ENCODE measurements at places on chromosomes 7 and 10. TPM values are rescaled to one million over a fixed set of nuclear protein-coding genes. Genes with fewer than 3 reads are reported as not detected.
A peak's percentile ranks its signal among the peaks of the same experiment; 100 is the strongest.

DNA sequence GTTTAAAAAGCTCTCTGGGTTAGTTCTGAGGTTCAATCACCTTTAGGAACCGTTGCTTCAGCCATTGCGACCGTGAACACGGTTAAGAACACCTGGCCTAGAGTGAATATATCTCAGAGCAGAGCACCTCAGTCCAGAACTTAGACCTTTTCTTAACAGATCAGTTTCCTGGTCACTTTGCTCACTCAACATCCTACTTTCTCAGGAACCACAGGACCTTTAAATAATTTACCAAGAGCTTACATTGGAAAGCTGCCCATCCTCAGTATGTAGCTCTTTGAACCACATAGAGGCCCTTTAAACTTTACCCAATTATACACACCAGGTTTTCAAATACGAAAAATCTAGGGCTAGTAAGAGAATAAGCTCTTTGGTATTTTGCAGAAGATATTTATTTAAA lies 153.2 kb downstream of the NRBF2 start:
- DNase-seq, result no peak

DNA sequence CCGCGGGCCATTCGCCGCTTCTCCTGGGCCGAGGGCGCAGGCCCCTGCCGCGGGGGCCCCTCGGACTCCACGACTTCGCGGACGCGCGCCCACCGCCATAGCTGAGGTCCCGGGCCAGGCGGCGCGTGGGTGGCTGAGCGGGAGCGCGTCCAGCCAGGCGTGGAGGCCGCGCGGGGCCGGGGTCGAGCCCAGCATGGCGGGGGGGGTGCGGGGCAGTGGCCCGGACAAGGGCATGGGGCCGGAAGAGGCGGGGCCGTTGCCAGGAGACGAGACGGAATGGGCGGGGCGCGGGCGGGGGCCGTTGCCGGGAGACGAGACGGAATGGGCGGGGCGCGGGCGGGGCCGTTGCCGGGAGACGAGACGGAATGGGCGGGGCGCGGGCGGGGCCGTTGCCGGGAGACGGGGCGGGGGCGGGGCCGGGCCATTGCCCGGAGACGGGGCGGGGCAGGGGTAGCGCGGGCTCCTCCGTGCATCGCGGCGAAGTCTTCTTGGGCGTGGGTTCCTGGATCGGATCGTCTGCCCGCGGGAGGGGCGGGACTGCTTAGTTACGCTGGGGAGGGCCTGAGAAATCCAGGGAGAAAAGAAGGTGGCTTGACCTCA lies 14.8 kb downstream of the ADAM8 start:
- peak; percentile 64 for DNase-seq

DNA sequence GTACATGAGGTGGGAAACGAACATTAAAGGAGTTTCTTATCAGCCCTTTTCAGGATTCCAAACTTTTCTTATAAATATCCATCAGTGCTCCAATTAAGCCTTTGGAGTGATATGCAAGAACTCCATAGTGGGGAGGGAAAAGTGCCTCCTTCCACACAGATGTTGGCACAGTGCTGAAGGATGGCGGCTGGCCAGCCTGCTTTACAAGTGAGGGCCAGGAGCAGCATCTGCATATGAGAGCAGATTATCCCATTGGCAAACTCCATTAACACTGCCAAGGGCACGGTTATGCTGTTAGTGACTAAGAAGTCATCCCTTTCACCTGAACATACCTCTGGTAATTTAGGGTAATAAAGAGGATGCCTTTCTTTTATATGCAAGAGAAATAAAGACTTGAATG lies 543.1 kb downstream of the CNTNAP2 start:
- DNase-seq, result no peak

DNA sequence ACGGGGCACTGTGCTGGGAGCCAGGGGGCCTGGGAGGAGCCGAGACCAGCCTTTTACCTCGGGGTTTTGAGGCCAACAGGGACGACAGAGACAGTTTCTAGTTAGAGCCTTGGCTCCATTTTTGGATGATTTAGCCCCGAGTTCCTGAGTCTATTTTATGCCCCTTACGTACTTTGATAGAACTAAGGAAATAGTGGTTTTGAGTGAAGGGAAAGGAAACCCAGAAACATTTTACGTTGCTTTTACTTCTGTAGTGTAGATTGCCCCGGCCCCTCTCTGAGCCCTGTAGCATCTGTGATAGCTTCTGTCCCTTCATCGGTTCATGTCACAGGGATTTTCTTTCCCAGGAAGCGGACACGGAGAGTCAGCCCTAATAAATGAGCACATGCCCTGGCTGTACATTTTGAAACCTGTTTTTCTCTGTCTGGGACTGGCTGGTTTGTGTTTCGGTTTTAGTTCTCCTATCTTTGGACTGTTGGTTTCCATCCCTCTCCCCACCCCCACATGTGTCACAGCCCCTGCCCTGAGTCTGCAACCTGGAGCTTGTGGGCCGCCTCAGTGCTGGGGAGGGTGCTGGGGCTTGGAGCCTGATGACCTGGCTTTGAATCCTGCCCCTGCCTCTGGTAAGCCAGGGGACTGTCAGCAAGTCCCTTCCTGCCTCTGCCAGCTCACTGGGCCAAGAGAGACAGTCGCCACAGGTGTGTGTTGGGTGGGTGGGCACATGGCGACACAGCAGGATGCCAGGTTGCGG lies 6.9 kb upstream of the ORAI2 start:
- no peak for DNase-seq

DNA sequence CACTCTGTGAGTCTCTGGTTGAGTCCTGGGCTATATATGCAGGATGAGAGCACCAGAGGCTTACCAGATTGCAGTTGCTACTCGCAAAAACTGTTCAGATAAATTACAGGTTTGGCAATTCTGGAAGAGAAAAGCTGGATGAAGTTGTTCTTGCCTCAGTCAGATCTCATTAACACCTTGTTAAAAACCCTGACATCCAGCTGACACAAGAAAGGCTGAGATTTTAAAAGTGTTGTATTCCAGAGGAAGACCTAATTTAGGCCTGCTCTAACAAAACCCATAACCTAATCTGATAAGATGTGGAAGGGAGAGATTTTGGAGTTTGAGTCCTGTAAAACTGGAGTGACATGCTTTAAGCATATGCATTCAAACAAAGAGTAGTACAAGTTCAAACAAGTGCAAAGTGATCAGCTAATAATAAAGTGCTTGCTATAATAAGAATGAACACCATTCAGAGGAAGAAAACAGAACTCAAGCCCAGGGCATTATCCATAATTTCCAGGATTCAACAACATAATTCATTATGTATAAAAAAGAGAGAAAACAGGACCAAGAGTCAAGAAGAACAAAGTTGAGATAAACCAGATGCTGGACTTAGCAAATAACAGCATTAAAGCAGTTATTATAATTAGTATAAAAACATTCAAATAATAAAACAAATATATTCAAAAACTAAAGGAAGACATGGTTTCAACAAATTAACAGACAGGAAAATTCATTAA lies 135.5 kb downstream of the CD36 start:
- DNase-seq, result no peak

The OPN1SW gene
- total RNA-seq, result not detected

DNA sequence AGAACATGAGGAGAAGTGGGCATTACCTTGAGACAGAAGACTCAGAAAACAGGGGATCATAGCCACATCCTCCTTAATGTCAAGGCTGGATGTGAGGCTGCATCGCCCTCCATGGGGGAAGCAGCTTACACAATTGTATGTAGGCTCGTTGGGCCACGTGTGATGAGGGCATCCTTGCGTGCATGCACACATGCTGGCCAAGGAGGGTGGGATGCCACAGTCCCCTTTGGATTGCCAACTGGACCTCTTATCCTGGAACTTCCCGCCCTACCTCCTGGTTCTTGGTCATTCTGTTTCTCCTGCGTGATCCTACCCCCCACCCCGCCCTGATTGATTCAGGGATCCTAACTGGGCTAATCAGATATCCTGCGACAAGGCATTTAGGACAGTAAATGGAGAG lies 102.0 kb downstream of the PRKAG2 start:
- DNase-seq, result no peak

The RHOBTB1 gene
- total RNA-seq, result 7.8 TPM

The VOPP1 gene
- total RNA-seq, result 200 TPM

- peak; percentile 62 for DNase-seq
Measured at GRCh38 chr7:149544028-149544427, 46.4 kb upstream of the ZNF746 start.

The PILRA gene
- 1.5 TPM for total RNA-seq

DNA sequence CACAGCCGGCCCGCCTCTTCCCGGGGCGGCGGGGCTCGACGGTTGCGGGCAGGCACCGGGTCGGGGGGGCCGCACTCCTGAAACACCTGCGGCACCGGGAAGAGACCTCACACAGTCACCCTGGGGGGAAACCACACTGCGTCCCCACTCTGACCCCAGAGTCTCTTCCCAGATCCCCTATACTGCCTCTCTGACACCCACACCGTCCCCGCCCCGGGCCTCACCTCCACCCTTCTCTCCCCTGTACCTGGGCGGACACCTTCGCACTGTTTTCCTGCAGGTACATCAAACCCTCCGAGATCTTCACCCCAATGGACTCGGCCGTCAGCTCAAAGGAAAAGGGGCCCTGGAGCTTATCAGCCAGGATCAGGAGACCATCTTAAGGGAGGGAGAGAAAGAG lies 3.4 kb upstream of the GAL3ST4 start:
- DNase-seq, result no peak

The C10orf120 gene
- total RNA-seq, result not detected

The ITIH5 gene
- not detected for total RNA-seq

The COBL gene
- total RNA-seq, result 49.4 TPM

- DNase-seq, result no peak
Measured at GRCh38 chr10:11958956-11959355, 83.7 kb downstream of the UPF2 start.

The TAS2R41 gene
- not detected for total RNA-seq

The ANKRD30A gene
- total RNA-seq, result not detected

- DNase-seq, result no peak
Measured at GRCh38 chr7:34191162-34191561, 285.8 kb downstream of the BMPER start.

GRCh38 chr10:110220398-110220797 lies 13.0 kb downstream of the MXI1 start:
- no peak for DNase-seq

- no peak for DNase-seq
Measured at GRCh38 chr10:34507217-34507616, 307.9 kb downstream of the PARD3 start.

DNA sequence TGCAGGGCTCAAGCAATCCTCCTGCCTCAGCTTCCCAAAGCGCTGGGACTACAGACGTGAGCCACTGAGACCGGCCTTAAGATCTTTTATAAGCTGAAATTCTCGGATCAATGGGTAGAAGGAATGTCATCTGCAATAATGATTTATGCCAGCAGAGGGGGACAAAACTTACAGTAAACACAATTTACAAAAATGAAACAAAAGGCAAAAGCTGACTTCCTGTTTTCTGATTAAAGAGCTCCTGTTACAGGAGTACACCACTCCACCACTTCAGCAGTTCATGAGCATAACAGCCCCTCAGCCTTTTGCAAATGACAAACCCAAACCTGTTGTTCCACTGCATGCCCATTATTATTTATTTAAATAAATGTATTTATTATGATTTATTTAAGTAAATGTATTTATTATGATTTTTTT lies 88.5 kb upstream of the ATP6V0A4 start:
- peak; percentile 56 for DNase-seq

DNA sequence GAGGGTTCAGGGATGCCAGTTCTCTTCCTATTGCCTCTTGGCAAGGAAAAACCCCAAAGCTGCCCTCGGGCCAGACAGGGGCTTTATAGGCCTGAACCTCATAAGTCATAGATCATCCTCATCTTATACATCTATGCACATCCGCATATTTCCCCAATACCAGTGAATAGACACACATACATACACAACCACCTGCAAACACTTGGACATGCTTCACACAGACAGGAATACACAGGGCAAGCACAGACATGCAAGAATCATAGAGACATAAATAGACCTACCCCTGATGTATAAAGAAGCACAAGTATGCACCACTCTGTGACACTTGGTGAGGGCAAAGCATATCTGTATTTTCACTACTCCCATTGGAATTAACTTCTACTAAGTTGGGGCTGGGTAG lies 30.7 kb downstream of the MBL2 start:
- no peak for DNase-seq

The CDK6 gene
- total RNA-seq, result 49.5 TPM

The PRLHR gene
- not detected for total RNA-seq

GRCh38 chr7:44572771-44573170 lies 937 bp downstream of the DDX56 start:
- DNase-seq, result no peak

DNA sequence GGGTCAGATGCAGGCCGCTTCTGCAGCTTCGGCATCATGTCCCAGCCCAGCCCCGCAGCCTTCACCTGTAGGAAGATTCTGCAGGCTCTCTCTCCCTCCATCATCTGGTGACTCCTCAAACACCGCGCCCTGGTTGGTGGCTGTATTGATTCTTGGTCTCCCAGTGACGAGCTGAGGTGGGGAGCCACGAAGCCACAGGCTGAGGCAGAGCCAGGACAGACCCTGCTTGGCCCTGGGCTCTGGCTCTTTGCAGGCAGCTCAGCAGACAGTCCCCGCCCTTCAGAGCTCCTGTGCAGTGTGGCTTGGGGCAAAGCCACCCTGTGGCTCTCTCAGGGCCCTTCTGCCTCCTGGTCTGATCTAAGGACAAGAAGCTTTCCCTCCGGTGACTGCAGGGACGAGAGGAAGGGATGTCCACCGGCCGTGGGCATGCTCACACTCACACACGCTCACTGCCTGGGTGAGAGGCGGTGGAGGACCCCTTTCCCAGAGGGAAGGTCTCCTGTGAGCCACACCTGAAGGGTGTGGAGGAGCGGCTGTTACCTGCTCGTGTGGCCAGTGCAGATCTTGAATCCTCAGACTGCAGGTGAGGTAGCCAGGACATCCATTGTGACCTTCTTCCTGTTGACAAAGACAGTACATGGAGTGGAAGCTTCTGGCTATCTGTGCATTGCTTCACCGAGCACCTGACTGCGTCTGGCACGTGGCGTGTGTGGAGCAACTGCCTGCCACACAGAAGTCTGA lies 79.6 kb downstream of the INPP5A start:
- DNase-seq, result no peak

DNA sequence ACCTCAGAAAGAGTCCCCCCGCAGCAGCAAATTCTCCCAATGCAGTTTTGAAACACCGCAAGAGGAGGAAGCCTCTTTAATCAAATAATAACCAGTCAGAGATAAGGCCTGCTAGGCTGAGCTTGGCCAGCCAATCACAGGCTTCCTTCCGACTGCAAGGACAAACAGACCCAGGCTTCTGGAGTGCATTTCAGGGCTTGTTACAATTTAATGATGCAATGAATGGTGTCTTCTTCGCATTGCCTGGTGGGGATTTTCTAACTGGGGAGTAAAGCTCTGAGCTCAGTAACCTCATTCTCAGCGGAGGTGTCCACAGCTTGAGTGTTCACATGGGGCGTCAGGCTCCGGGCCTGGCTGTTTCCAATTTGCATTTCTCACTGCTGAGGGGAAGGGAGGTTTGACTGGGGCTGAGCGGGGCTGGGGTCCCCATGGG lies 31.8 kb upstream of the GPAM start:
- DNase-seq, result no peak

The FOXP2 gene
- total RNA-seq, result 4.3 TPM

GRCh38 chr10:76257816-76258215 lies 826.4 kb downstream of the LRMDA start:
- DNase-seq, result no peak

The GOLGA7B gene
- 1.1 TPM for total RNA-seq

- peak; percentile 26 for DNase-seq
Measured at GRCh38 chr10:48506147-48506917, 98.5 kb downstream of the ARHGAP22 start.

GRCh38 chr10:3835770-3836169 lies 50.8 kb upstream of the KLF6 start:
- no peak for DNase-seq

The MKX gene
- not detected for total RNA-seq

GRCh38 chr10:50390302-50390701 lies 139.0 kb upstream of the ASAH2 start:
- DNase-seq, result no peak

The OPN4 gene
- total RNA-seq, result 0.23 TPM

The HSPA12A gene
- total RNA-seq, result 11.3 TPM

The FFAR4 gene
- total RNA-seq, result 0.25 TPM

The PIP gene
- not detected for total RNA-seq

Data from PC-9 (cell line).